ENCODE measurements at places on chromosomes 13 and 19. TPM values are rescaled to one million over a fixed set of nuclear protein-coding genes. Genes with fewer than 3 reads are reported as not detected.

TLE2 gene
- 52.7 TPM for total RNA-seq

DNA sequence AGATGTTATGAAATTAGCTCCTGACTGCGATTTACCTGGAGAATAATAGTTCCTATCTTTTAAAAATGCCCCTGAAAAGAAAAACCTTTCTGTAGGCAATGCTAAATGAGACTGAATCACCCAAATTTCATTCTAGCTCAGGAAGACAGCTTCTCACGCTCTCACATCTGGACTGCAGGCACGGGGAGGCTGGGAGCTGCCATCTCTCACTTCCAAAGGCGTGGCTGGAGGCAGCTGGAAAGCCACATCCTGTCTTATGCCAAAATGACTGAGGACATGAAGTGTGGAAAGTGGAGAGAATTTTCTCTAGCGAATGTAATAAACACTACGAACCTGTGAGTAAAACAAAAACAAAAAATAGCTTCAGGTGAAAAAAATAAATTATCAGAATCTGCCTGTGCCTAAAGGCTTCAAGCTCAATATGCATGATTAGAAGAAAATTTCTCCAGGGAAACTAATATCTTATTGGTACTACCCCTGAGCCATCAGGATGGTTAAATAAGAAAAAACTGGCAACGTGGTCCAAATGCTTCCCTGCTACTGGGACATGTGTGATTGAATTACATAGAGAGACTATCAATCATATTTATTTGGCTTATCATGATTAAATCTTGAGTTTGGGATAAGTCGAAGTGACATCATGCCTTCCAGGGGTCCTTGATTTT is 58.1 kb upstream of the UBL3 start:
- DNase-seq: peak; percentile 77

DNA sequence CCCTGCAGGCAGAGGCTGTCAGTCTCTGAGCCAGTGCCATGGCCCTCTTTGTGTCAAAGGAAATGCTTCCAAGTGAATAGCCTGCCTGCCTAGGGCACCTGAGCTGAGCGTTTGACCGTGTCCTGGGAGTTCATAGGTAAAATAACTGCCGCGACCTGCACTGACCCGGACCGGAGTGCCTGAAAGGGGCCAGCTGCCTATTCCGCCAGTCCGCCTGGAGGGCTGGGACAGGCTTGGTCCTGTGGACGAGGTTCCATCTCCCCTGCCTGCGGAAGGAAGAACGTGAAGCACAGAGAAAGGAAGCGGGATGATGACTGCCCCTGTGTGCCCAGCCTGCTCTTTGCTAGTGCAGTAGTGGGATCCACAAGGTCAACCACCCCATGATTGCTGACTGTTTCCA is 17.5 kb upstream of the ZNF492 start:
- no peak for DNase-seq

GRCh38 chr13:112343591-112343990 is 32.6 kb upstream of the SPACA7 start:
- DNase-seq: no peak

DNA sequence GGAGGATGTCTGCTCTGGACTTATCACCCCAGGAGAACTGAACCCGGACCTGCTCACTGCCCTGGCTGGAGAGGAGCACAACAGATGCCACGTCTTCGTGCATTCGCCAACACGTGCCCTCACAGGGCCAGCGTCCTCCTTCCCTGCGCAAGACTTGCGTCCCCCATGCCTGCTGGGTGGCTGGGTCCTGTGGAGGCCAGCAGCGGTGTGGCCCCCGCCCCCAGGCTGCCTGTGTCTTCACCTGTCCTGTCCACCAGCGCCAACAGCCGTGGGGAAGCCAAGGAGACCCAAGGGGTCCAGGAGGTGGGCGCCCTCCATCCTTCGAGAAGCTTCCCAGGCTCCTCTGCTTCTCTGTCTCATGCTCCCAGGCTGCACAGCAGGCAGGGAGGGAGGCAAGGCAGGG is 3.4 kb upstream of the TEKTIP1 start:
- no peak for DNase-seq

MYBPC2 gene
- 59.5 TPM for total RNA-seq

CBY2 gene
- total RNA-seq: not detected

DNA sequence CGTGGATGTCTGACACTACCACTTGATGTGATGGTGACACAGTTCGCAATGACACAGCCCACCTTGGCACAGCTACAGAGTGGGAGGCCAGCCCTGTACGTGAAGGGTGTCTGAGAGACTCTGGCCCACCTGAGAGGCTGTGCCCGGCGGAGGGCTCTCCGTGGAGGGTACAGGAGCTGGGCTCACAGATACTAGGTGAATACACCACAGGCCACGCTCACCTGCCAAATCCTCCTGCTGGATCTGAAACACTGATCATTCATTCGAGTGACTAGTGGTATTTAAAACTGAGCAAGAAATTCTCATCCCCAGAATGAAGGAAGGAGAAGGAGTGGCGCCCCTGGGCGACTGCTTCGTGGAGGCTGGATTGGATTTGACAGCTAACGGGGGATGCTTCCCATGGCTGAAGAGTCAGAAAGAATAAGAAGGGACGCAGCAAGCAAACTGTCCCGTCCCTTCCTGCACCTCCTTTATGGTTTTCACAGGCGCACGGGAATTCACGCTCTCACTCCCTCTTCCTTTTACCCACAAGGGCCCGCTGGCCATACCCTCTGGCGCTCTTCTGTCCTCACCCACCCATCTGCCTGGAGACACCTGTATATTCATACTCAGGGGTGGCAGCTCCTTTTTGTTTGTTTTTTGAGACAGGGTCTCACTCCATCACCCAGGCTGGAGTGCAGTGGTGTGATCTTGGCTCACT is 25.0 kb downstream of the CEBPG start:
- DNase-seq: no peak

GRCh38 chr19:58559275-58560006 is 1.0 kb upstream of the UBE2M start:
- DNase-seq: peak; percentile 96

DNA sequence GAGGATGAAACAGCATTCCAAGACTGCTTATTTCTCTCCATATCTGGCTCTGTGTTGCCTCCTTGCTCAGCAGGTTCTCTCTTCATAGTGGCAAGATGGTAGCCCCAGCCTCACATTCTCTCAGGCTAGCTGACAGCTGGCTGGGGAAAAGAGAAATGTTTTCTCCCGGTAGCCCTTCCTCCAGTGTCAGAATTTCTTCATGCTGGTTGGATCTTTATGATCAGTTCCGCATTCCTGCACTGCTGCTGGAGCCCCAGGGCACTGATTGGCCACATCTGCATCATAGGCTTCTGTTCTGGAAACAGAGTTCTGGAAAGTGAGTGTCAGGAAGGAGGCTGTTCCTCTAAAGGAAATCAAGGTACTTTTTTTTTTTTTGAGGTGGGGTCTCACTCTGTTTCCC is 24.6 kb downstream of the POP4 start:
- DNase-seq: peak; percentile 12

USHBP1 gene
- 12.3 TPM for total RNA-seq

CABP5 gene
- total RNA-seq: not detected

- no peak for DNase-seq
Measured at GRCh38 chr19:5867201-5868136, 2.9 kb downstream of the FUT5 start.

GRCh38 chr13:113918981-113919701 is 54.7 kb downstream of the C13orf46 start:
- no peak for DNase-seq

DNA sequence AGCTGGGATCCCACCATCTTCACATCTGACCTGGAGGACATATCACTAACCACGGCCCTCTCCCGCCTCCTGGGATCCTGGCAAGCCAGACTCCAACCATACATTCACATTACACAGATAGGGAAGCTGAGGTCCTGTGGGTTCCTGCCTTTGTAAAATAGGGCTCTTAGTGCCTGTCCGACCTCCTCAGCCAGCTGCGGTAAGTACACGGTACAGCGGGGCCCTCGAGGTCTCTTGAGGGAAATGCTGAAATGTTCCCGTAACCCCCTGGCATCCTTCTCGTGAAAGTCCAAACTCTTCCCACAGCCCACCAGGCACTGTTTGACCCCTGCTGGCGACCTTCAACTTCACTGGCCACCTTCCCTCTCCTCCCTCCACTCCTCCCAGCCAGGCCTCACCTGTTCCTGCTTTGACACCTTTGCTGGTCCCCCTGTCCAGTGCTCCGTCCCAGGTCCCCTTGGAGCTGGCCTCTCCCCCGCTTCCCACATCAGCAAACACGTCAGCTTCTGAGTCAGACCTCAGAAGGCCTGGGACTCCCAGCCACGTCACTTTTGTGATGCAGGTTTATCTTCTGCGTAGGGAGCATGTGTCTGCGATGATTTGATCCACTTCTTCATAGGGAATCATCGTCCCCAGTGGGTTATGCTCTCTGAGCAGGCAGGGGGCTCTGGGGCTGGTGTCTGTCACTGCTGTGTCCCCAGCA is 8.8 kb upstream of the GNG7 start:
- DNase-seq: no peak

DNA sequence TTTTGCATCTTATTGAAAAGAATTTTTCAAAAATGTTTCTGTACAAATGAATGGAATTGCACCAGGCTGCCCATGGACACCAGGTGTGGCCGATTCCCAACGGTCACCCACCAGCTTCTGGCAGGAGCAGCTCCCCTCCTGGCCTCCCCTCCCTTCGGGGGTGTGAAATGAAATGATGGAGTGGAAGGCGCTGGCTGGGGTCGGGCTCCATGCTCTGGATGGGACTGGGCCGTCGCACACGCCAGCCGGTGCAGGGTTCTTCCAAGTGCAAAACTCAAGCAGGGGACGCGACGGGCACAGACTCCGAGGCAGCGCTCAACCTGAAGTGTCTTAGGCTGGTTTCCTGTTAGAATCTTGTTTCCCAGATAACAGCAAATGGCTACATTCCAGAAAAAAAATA is 21.9 kb downstream of the C19orf44 start:
- DNase-seq: no peak

PEG3 gene
- total RNA-seq: 332 TPM

- DNase-seq: no peak
Measured at GRCh38 chr13:22211876-22212275, 541.0 kb downstream of the FGF9 start.

GRCh38 chr13:51562011-51562671 is 22.1 kb upstream of the WDFY2 start:
- DNase-seq: no peak

ELANE gene
- total RNA-seq: 3.5 TPM

DNA sequence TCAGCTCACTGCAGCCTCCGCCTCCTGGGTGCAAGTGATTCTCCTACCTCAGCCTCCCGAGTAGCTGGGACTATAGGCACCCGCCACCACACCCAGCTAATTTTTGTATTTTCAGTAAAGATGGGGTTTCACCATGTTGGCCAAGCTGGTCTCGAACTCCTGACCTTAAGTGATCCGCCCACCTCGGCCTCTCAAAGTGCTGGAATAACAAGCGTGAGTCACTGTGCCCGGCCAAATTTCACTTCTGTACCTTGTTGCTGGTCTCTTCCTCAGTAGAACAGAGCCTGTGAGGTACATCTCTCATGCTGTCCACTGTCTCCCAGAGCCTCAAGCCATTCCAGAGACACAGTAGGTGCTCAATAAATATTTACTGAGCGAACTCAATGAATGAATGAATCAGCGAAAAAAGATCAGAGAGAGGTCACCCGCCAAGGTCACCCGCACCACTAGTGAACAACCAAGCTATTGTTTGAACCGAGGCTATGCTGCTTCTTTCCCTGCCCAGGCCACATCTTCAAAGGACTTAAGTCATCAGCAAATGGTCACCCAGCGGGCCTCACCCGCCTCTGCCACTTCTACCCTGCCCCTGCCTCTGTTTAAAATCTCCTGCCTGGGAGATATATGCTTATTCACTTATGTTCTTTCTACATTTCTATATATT is 9.3 kb downstream of the TMEM143 start:
- no peak for DNase-seq

- DNase-seq: no peak
Measured at GRCh38 chr13:100510208-100510957, 78.2 kb downstream of the GGACT start.
